ENCODE measurements at places on chromosomes 16 and 17. TPM values are rescaled to one million over a fixed set of nuclear protein-coding genes. Genes with fewer than 3 reads are reported as not detected.

GNG13 gene
- not detected for polyA plus RNA-seq

DNA sequence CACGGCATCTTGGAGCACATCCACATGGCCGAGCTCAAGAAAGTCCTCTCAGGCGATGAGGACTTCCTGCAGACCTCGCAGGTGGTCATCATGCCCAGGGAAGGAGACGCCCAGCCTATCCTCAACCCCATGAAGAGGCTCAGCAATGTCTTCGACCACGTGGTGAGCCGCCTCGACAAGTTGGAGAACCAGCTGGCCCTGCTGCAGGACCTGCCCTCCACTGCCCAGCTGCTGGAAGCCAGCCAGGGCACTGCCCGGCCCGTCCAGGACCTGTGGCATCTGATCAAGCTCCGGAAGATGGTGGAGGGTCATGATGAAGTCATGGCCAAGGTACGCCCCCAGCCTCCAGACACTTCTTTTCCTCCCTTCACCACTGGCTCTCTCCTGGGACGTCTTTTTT is 440 bp downstream of the C16orf96 start:
- no peak for DNase-seq

- no peak for DNase-seq
These were observed 7.5 kb downstream of the NATD1 start for GRCh38 chr17:21245639-21246084.

DNA sequence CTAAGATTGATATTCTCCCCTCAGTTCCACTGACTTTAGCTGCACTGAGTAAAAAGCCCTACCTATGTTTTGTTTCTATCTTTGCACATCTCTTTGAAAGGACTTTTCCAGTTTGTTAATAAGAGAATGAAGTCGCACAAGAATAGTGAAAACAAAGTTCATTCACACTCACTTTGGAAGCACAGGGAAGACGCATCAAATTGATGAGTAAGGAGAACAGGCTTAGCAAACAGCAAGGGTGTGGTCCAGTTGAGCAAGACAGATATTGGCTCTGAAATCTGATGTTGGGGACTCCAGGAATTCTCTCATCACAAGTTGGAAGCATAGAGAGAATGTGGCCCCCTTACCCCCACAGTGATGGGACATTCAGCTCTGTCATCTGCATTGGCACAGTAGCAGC is 221.3 kb downstream of the CDH11 start:
- no peak for DNase-seq

NLRC3 gene
- polyA plus RNA-seq: 3.1 TPM

DNA sequence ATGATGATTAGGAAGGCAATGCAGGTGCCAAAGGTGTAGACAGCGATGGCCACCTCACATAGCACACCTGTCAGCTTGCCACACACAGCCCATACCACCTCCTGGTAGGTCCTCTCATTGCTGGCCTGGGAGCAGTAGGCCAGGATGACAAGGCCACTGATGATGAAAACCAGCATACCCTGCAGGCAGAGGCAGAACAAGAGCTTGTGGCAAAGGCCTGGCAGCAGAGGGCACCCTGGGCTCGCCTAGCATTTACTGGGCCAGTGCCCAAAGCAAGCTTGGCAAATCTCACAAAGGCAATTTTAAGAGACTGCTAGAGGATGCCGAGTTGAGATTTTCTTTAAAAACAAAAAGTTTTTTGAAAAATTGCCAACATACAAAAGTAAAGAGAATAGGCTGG is 5.9 kb downstream of the SLC38A7 start:
- no peak for DNase-seq

- peak; percentile 29 for DNase-seq
These were observed 30.8 kb downstream of the MAP3K3 start for GRCh38 chr17:63653050-63653449.

CEMP1 gene
- 1.6 TPM for polyA plus RNA-seq

- DNase-seq: no peak
These were observed 50.5 kb downstream of the VMP1 start for GRCh38 chr17:59757881-59758385.
